Activated CD4-positive, alpha-beta T cell treated with anti-CD3 and anti-CD28 coated beads, Interleukin-10, Interleukin-2, amounts not matched to agents 100 ng/mL and 50 ng/mL, durations not matched to agents 16 hours and 8 hours (primary cell): ENCODE measurements at places on chromosomes 6 and 20.

GRCh38 chr6:90914312-90914711 is 327.4 kb upstream of the MAP3K7 start:
- no peak for DNase-seq

GRCh38 chr20:57006411-57007170 is 259.9 kb downstream of the BMP7 start:
- DNase-seq: no peak

GRCh38 chr6:6320901-6321300 is 439 bp upstream of the F13A1 start:
- no peak for DNase-seq

- peak; percentile 52 for DNase-seq
These were observed 55.9 kb downstream of the ANKEF1 start for GRCh38 chr20:10090588-10091166.

DNA sequence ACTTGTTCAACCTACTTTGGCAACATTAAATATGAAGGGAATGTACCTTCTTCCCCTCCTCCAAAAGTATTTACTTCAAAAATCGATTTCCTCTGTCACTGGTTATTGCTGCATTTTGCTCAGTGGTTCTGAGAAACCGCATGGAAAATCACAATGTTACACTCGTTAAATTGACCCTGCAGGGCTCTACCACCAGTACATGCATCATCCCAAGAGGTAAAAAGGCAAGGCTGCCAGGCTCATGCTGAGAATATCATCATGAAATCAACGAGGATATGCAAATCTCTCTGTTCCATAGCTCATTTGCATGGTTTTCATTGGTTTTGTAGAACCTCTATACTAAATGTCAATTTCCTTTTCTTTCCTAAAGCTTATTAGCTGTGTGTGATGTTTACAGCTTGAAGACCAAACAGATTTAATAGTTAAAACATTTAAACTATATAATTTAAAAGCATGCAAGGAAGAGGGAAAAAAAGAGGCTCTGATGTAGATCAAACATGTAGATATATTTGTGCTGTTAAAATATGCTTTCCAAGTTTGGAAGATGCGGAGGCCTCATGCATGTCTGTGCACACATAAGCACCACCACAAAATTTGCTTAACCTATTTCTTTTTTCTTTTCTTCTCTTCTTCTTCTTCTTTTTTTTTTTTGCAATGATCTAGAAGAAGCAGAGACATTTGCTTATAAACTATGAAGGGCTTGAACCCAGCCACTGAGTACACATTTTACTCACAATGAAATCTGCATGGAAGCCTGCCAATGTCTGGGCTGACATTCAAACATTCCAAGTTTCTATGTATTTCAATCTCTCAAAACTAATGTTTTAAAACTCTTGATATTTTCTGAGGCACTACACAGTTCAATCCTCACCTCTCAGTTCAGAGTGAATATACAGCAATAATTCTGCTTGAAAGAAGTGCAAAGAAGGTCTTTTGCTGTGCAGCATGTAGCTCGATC is 194.0 kb downstream of the GMPR start:
- DNase-seq: peak; percentile 51

DNA sequence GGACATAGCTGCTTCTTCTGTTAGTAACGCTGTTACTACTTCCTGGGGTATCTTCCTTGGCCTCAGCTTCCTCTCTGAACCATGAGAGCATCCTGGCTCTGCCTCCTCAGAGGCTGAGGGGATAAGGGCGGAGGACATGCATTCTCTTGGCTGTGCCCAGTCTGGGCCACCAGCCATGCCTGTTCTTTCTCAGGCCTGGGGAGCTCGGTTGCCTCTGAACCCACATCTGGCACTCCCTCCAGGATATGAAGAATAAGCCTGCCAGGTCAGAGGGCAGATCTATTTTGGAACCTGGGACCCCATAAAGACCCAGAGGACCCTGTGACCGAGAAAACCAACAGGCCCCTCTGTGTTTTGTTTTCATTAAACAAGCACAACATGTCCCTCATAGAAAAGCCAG is 6.6 kb upstream of the ANGPT4 start:
- DNase-seq: no peak

- peak; percentile 10 for DNase-seq
These were observed 30.6 kb upstream of the ZBTB24 start for GRCh38 chr6:109513571-109514071.

DNA sequence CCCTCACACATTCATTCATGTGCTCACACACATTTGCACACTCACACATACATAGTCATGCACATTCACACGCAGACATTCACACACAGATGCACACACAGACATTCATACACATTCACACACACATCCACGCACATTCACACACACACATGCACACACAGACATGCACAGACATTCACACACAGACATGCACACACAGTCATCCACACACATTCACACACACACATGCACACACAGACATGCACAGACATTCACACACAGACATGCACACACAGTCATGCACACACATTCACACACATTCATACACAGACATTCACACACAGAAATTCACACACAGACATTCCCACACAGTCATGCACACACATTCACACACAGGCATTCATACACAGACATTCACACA is 147.3 kb downstream of the PACRG start:
- DNase-seq: no peak

GRCh38 chr6:33586108-33586640 is 6.1 kb upstream of the BAK1 start:
- DNase-seq: no peak

- DNase-seq: no peak
These were observed 177.0 kb downstream of the TTLL2 start for GRCh38 chr6:167501831-167502385.

GRCh38 chr6:168725802-168726201 is 284.8 kb downstream of the SMOC2 start:
- DNase-seq: no peak

DNA sequence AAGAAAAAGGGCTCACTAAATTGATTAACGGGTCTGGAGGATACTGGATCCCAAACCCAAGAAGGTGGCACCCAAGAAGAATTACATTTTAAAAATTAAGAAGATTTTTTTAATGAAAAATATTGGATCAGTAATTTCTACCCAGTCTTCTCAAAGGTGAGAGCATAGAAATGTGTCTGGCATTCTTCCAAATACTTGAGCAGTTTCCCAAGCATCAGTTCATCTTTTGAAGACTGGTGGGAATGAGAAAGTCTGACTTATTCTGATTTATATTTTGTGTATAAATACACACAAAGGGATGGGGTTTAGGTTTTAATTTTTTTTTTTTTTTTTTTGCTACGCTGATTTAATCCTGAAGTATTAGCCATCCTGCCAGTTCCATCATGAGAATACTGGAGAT is 3.3 kb downstream of the MGME1 start:
- no peak for DNase-seq

- DNase-seq: no peak
These were observed 92.4 kb downstream of the DLGAP4 start for GRCh38 chr20:36398515-36398914.

- peak; percentile 55 for DNase-seq
These were observed 126.3 kb downstream of the HIVEP1 start for GRCh38 chr6:12138381-12138780.

- DNase-seq: no peak
These were observed 70.3 kb downstream of the ITCH start for GRCh38 chr20:34433391-34433790.

- no peak for DNase-seq
These were observed 18.9 kb upstream of the SRSF6 start for GRCh38 chr20:43438578-43439316.

- DNase-seq: no peak
These were observed 72.8 kb upstream of the ADTRP start for GRCh38 chr6:11851387-11851786.

DNA sequence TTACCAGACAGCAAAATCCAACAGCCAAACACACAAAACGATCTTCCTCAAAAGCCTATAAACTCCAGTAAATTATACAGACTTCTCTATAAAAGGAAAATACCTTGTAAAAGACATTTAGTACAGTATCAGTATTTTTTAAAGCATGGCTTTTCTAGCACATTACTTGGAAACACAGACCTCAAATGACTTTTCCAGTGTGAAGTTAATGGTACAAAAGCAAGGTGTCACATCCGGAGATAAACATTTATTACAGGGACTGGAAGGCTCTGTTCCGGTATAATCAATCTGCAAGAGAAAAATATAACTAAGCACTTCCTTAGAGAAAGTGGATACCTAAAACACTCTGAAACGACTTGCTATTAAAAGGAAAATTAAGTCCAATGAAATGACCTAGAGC is 17.1 kb downstream of the TMEM30A start:
- no peak for DNase-seq

DNA sequence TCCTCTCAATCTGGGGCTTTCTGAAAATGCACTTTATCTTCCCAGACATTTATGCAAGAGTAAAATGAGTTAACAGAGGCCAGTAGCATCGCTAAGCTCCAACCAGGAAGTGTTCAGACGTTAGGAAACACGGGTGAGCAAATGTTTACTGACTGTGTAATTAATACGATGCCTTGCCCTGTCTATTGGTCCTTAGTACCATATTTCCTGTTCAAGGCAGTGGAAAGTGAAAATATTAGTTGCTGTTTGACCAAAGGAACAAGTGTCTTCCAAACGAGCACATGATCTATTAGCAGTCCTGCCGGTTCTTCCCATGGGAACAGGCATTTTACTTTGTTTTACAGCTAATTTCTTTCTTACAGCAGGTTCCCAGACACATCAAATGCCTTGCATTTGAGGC is 311.1 kb upstream of the JAG1 start:
- no peak for DNase-seq

DNA sequence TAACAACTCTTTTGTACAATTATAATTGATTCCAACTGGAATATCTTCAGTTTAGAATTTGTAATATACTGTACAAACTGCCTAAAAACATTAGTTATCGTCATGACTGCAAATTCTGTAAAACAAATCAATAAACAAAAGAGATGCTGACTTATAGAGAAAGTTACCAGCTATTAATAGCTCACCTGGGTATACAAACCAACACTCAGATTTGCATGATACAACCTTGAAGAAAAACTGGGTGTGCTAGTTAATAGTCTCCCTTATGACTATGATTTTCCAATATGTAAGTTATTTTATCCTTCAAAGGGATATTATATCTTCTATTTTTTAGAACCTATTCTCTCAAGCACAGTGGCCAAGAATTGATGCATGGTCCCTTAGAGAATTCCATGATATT is 698.5 kb downstream of the FRK start:
- no peak for DNase-seq

GRCh38 chr20:32152421-32153155 is 43.1 kb downstream of the TM9SF4 start:
- DNase-seq: no peak

- DNase-seq: no peak
These were observed 23.5 kb downstream of the FITM2 start for GRCh38 chr20:44287272-44288097.

DNA sequence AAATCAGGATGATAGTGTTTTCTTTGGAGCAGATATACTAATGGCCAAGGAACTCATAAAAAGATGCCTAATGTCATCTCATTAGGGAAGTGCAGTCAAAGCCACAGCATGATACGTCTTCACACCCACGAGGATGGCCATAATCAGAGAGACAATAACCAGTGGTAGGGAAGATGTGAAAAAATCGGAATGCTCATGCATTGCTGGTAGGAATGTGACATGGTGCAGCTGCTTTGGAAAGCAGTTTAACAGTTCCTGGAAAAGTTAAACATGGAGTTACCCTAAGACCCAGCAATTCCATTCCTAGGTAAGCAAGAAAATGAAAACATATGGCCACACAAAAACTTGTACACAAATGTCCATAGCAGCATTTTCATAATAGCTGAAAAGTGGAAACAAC is 29.9 kb downstream of the BCAS1 start:
- no peak for DNase-seq

DNA sequence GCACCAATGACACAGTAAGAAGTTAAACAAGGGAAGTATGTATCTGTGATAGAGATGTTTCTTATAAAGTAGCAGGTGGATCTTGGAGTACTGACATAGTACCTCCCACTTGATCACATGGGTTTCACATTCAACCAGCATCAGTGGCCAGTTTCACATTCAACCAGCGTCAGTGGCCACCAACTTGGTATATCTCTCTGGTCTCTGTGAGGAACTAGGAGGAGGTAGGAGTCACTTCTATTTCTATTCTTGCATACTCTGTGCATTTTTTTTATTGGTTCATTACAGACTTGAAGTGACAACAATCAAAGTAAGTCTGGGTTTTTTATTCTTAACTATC is 200.3 kb upstream of the SIM1 start:
- peak; percentile 27 for DNase-seq

DNA sequence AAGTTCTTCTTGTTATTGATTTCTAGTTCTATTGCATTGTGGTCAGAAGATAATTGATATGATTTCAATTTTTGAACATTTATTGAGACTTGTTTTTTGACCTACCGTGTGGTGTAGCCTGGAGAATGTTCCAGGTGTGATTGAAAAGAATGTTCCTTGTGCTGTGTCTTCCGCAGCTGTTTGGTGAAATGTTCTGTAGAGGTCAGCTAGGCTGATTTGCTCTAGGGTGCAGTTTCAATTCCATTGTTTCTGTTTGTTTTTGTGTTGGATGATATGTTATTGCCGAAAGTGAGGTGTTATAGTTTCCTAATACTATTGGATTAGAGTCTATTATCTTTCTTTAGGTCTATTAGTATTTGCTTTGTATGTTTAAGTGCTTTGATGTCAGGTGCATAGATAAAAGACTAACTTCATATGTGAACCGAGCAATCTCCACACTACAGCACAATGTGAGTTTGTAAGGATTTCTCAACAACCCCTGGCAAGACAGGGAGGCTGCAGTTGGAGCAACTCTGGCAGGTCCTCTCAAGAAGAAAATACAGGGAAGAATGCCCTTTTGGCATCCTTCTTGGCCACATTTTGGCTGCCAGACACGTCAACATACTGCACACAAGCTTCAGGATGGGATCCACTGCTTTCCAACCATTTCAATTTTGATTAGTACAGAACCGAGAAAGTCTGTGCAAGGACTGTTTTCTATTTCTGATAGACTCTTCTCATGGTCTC is 320.7 kb downstream of the RNF144B start:
- no peak for DNase-seq

DNA sequence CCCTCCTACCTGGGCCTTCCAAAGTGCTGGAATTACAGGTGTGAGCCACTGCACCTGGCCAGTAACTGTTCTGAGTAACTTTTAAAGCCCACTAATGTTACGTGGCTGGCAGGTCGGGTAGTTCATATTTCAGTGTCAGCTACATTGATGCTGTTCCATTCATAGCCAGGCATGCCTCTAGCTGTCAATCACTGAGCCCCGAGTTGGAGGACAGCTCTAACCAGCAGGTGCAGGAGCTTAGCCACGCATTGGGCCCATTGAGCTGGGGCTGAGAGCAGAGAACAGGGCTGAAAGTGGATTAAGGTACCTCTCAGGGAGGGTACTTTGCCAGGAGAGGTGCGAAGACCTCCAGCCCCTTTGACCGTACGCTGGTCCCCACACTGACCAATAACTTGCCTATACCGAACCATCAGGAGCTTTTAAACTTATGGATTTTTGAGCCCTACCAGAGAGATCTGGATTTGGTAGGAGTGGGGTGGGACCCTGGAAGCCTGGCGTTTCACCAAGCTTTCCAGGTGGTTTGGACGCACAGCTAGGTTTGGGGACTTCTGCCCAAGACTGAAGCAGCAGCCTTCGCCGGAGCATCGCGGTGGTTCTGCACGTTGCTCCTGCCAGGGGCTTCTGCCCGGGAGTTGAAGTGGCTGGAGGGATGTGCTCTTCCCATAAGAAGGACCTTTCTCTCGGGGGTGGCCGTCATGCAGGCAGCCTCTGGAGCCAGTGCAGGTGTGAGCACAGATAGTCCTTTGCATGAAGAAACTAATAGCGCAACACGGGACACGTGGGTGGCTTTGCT is 82.6 kb downstream of the SERAC1 start:
- DNase-seq: no peak
